Activated B cell treated with CpG ODN at 0.5 μM for 24 hours (primary cell): ENCODE measurements at places on chromosomes 5 and 9.
A peak's percentile ranks its signal among the peaks of the same experiment; 100 is the strongest.

GRCh38 chr9:133199648-133200321 is 9.3 kb downstream of the OBP2B start:
- peak; percentile 25 for DNase-seq

DNA sequence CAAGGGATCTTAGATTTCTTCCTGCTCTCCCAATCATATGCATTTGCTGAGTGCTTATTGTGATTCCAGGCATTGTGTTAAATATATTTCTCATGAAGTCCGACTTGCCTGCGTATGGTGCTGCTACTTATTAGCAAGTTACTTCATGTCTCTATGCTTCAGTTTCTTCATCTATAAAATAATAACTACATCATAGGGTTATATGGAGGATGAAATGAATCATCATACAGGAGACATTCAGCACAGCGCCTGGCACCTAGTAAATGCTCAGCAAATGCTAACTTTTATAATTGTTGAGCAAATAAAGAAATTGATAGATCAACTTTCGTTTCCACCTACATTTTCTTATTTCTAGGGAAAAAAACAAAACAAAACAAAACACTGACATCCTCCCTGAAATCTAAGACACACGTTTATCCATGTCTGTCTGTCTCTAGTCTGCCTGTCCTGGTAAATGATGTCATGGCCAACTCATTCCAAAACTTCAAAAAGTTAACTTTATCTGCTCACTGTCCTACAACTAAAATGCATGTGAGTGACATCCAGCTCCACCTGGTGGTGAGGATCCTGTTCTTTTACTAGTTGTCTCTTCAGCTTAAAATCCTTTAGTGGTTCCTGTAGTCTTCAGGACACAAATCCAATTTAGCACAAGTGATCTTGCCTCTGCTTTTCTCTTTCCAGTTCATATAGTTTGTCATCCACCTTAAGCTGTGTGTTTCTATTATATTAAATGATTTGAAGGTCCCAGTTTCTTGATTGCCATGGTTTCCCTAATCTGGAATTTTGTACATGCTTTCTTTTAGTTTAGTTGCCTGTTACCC is 27.7 kb downstream of the PPP3R2 start:
- no peak for DNase-seq

DNA sequence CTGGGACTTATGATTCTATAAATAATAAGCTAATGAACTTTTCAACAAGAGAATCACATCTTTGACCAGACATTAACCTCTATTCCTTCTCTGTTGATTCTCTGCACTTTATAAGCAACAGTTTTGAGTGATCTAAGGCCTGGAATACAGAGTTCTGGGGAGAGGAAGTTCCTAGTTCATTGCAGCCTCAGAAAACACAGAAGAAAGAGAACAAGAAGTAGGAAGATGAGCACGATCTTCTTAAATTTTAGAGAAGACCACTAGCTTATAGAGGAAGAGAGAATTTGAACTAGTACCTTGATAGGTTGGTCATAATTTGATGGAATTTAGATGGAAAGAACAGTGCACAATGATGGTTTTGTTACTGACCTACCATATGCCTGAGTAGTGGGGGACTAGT is 8.5 kb upstream of the C9orf72 start:
- DNase-seq, result no peak

- DNase-seq, result no peak
These were observed 11.6 kb downstream of the PTCH1 start for GRCh38 chr9:95505072-95505716.

DNA sequence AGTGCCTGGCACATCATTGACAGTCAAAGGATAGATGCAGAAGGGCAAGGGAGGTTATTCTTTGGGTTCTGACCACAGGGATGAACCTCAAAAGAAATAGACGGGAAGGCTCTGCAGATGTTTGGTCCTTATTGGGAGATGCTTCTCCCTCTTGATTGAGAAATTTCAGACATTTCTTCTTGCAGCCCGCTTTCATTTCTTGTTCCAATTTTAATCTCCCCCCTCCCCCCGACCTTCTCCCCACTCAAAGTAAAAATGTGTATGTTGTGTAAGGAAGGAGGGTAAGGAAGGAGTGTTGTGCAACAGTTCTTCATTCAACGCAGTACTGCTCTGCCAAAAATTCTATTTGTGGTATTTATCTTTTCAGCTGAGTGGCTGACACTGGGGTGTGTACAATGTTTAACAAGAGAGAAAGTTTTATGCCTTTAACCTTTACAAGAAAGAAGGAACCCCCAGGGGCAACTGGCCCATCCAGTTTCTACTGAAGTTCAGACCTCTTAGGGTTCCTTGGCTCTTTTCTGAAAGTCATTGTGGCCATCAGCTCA is 46.3 kb upstream of the TNFSF15 start:
- no peak for DNase-seq

DNA sequence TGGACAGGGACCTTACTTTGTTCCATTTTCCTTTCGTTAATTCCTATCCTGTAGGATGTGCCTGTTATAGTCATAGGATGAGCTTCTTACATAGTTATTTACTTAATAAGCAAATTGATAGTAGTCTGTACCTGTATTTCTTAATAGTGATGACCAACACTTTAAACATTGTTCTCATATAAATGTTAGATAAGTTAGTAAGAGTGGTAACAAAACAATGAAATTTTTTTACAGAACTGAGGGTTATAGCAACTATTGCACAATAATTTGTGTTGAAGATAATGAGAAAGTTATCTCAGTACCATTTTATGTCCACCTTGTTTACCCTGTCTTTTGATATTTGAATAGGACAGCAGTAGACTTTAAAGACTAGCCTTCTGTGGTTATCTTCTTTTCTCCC is 162.9 kb upstream of the ELL2 start:
- DNase-seq, result no peak

DNA sequence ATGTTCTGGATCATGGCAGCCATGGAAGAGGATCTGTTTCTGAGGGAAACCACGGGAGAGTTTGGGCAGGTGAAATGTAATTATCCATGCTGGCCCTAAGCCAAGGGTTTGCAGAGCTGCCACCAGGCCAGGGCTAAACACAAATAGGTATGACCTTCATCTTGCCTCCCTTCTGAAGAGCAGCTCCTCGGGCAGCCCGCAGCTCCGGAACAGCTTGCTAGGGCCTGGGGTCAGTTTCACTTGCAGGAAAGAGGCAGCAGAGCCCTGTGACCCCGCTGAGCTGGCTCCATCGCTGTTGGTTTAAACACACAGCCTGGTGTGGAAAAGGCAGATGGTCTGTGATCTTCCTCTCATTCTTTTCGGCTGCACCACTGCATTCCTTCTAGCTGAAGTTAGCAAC is 141.4 kb downstream of the TMEM38B start:
- DNase-seq, result no peak

GRCh38 chr5:174175716-174176268 is 130.3 kb downstream of the NSG2 start:
- DNase-seq, result no peak

- DNase-seq, result no peak
These were observed 98.9 kb downstream of the MAN2A1 start for GRCh38 chr5:109788596-109788995.

GRCh38 chr9:130829762-130830161 is 5.3 kb upstream of the ABL1 start:
- no peak for DNase-seq
